ENCODE measurements at places on chromosomes 1 and 21. TPM values are rescaled to one million over a fixed set of nuclear protein-coding genes. Genes with fewer than 3 reads are reported as not detected.

GRCh38 chr1:27122652-27123051 lies 32.3 kb downstream of the SLC9A1 start:
- peak; percentile 91 for DNase-seq

GRCh38 chr1:41566274-41566885 lies 81.9 kb upstream of the EDN2 start:
- DNase-seq = no peak

GRCh38 chr1:247338723-247339275 lies 7.1 kb upstream of the ZNF496 start:
- no peak for DNase-seq

DNA sequence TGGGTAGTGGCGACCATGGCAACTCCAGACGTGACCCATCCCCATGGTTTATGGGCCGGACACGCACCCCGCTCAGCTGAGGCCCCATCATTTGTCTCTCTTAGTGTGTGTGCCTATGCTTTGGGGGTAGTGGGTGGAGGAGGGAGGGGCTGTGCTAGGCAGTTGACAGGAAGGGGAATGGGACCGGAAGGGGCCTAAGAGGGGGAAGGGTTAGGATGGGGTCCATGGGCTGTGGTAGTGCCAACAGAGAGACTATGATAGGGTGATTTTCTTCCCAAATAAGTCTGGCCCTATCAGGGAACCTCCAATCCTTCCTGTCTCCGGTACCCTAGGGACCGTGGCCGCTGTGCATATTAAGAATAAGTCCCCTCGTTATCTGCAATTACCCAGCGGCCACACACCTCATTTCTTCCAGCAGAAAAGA lies 9.9 kb downstream of the DMAP1 start:
- DNase-seq = no peak

GRCh38 chr1:152932170-152932811 lies 14.7 kb upstream of the SPRR5 start:
- DNase-seq = no peak

GRCh38 chr1:65629788-65630187 lies 162.9 kb upstream of the PDE4B start:
- no peak for DNase-seq

- no peak for DNase-seq
Measured at GRCh38 chr1:111605576-111605975, 14.0 kb upstream of the RAP1A start.

DNA sequence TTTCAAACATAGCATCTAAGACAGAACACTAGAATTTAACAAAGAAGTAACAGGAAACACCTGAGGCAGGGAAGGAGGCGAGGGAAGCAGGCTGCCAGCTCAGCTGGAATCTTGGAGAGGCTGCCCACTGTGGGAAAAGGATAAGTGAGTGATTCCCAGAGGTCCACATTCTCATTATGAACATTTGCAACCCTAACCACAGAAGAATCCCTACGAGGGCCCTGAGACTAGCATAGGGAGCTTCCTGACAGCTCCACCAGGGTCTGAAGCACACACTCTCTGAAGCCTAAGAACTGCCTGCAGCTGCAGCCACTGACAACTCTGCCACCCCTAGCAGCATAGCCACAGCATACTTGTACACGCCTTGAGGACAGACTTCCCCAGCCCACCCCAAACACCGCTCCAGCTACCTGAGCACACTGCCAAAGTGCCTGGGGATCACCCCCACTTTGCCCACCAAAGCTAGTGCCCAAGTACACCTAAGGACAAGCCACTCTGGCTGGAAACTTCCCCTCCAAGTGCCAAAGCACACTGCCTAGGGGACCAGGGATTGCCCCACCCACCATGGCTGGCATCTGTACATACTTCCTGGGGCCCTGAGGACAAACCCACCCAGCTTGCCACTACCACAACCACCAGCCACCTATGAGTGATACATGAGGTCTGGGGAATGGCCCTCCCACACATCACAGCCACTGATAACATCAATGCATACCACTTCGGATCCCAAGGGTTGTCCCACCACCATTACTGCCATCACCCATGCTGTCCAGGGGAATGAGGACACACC lies 76.6 kb upstream of the GUCA2A start:
- DNase-seq = no peak

DNA sequence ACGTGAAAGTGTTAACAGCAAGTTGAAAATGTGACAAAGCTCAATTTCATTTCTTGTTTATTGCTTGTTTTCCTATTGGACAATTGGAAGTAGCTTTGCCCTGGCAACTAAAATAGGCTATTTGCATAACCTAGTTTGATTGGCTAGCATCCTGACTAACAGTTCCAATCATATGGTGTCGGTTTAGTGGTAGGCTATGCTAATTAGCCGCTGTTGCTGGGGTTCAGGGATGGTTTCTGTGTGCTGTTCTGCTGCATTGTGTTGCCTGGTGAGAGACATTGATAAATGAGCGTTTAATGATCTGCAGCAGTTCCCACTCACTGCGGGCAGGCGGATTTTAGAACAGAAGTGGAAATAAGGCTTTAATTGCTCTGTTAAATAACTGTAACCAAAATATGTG lies 68.5 kb downstream of the DYRK1A start:
- DNase-seq = no peak

DNA sequence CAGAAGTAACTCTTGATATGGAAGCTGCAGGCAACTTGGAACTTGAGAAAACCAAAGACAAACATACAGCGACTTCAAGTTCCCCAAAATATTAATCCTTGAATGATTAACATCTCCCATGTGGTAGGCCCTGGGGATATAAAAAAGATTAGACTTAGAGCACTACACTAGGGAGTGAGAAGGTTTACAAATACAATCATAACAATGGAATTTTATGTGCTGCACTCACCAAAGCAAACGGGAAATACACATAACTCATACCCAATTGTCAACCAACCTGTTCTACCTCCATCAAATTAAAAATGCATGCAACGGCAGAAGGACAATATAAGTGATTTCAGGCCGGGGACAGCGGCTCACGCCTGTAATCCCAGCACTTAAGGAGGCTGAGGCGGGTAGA lies 3.7 kb downstream of the SMYD3 start:
- DNase-seq = no peak

GRCh38 chr1:156488566-156489165 lies 11.9 kb downstream of the MEF2D start:
- DNase-seq = no peak

- no peak for DNase-seq
Measured at GRCh38 chr21:42111470-42111743, 40.3 kb downstream of the UMODL1 start.

DNA sequence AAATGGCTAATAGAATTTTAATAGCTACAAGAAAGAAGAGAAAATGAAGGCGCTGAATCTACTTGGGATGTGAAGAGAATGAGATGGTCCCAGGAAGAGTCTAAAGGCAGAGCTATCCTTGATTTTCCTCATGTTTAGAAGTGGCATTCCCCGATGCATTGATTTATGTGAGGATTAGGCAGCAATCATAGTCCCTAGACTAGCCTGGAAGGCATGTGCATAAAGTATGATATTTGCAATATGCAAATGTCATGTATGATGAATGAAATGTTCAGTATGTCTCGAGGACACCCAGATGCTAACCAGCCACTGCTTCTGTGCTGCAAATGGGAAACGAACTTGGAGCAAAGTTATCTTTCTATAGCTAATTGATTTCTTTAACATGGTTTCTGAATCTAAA lies 641.5 kb upstream of the PLXNA2 start:
- no peak for DNase-seq

DNA sequence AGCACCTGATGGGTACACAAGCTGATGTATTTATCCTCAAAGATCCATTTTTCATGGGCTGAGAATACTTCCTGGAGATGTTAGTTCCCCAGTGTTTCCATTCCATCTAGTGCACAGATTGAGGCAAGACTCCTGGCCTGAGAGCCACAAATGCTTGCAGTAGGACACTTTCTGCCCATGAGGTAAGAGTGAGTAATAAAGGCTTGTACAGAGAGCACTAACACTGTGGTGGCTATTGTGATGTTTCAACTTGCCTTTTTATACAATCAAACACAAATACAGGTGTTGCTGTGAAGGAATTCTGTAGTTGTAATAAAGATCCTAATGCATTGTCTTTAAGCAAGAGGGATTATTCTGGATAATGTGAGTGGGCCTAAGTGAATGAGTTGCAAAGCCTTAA lies 186.1 kb upstream of the ADAMTS5 start:
- DNase-seq = no peak

DNA sequence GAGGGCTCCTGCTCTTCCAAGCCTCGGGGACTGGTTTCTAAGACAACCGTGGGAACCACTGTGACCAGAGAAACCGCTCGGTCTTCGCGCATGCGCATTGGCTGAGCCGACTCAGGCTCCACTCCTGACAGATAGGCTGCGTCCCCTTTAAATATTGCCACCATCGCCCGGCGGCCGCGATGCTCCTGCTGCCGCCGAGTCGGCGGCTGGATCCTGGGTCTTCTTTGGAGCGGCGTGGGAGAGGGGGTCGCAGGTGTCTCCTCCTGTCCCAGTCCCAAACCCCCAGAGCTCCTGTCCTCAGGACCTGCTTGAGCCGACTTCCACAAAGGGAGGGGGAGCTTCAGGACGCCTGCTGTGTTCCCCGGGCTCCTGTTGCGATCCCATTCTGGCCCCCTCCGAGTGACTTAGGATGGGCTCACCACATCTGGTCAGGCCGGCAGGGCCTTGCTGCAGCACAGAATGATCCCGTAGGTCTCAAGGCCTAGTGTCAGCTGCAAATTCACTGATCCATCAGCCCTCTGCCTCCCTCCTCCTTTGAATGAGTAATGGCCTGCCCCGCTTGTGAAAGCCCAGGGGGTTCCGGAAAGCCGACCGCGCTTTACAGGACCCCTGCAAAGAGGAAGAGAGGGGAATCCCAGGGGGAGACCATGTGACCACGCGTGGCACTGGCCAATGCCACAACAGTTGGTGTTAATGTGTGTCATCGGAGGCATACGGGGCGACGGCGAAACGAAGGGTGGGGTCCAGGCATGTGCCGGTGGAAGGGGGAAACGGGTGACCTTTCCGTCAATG lies 683.2 kb upstream of the TPTE start:
- DNase-seq = peak; percentile 87

DNA sequence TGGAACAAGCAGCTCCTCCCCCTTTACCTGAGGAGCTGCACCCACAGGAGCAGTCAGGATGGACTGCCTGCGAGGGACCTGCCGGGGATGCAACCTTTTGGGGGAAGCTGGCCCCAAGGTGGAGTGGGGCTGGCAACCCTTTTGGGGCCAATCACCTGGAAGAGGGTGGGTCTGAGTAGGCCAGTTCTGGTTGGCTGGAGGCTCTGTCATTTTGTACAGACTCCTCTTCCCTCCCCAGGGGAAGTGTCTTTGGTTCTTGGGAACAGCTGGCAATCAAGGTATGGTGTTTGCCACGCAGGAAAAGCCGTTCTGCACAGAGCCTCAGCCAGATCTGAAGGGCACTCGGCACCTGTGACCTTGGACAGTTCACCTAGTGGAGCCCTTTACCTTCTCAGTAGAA lies 280 bp upstream of the A3GALT2 start:
- no peak for DNase-seq

- peak; percentile 28 for DNase-seq
Measured at GRCh38 chr1:17239420-17239819, 9.5 kb upstream of the PADI3 start.

- DNase-seq = no peak
Measured at GRCh38 chr1:227166559-227166958, 151.7 kb downstream of the CDC42BPA start.

DNA sequence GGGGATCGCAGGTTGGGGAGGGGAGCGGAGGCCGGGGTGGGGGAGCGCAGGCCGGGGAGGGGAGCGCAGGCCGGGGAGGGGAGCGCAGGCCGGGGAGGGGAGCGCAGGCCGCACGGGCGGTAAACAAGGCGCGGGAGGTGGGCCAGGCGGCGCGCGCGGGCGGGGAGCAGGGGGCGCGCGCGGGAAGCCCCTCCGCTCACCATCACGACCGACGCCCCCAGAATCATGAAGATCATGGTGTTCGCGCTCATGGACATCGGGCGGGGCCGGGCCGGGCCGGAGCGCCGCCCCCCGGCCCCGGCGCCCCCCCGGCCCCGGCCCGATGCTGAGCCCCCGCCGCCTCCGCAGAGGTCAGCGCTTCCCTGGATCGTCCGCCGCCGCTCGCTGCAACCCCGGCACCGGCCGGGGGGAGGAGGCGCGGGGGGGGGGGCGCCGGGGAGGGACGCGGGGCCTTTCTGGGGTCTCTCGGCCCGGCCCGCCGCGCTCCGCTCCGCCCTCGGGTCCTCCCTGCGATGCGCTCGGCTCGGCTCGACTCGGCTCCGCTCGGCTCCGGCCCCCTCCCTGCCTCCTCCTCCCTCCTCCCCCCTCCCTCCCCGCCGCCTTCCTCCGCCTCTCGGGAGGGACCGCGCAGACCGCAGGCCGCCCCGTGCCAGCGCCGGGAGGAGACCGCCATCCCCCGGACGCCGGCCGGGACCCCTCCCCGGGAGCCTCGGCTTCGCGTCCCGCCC lies at the start of gene TMEM240:
Gene TMEM240, minus strand, starts transcription at position 535 of the 728 bp plus-strand sequence. Its CDS starts 278 bp downstream, at position 257.
- DNase-seq = peak; percentile 93

- DNase-seq = no peak
Measured at GRCh38 chr1:154548028-154548427, 10.4 kb downstream of the UBE2Q1 start.

GRCh38 chr1:206873603-206874188 lies 8.3 kb downstream of the IL20 start:
- DNase-seq = no peak

GRCh38 chr21:17195976-17196375 lies 316.9 kb upstream of the CXADR start:
- no peak for DNase-seq

DNA sequence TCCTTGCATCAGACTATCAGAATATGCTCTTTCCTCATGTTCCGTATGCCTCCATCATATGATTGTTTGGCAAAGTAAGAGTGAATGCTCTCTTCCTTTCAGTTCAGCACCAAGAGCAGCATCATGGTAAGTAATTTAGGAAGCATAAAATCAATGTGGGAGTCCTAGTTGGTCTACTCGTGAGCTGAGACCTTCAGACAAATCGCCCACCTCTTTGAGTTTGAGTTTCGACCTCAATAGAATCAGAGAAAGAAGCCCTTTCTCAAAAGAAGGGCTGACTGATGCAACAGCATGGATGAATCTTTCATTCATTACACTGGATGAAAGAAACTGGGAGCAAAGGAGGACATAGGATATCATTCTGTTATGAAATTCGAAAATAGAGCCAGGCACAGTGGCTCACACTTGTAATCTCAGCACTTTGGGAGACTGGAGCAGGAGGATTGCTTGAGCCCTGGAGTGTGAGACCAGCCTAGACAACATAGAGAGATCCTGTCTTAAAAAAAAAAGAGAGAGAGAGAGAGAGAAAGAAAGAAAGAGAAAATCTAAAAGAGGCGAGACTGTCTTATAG lies 112.5 kb downstream of the ZC3H11B start:
- DNase-seq = no peak

- DNase-seq = no peak
Measured at GRCh38 chr1:19619697-19620384, 24.3 kb upstream of the NBL1 start.

The CA6 gene
- not detected for total RNA-seq

The SMCP gene
- total RNA-seq = not detected

The GSTM3 gene
- total RNA-seq = 21.1 TPM

The TADA1 gene
- 9.0 TPM for total RNA-seq

The PDXK gene
- total RNA-seq = 202 TPM

The MYOC gene
- total RNA-seq = not detected

The DYNLT5 gene
- 33.9 TPM for total RNA-seq

The LIPI gene
- total RNA-seq = not detected

The TACSTD2 gene
- total RNA-seq = 138 TPM

The BARHL2 gene
- total RNA-seq = not detected

The BMP8A gene
- 0.88 TPM for total RNA-seq

The IQGAP3 gene
- 1.2 TPM for total RNA-seq

The CLDN19 gene
- not detected for total RNA-seq

The TNFRSF8 gene
- total RNA-seq = 1.0 TPM

The SYNJ1 gene
- total RNA-seq = 19.8 TPM
